CD14-positive monocyte (primary cell): ENCODE measurements at places on chromosomes 16 and 17.

DNA sequence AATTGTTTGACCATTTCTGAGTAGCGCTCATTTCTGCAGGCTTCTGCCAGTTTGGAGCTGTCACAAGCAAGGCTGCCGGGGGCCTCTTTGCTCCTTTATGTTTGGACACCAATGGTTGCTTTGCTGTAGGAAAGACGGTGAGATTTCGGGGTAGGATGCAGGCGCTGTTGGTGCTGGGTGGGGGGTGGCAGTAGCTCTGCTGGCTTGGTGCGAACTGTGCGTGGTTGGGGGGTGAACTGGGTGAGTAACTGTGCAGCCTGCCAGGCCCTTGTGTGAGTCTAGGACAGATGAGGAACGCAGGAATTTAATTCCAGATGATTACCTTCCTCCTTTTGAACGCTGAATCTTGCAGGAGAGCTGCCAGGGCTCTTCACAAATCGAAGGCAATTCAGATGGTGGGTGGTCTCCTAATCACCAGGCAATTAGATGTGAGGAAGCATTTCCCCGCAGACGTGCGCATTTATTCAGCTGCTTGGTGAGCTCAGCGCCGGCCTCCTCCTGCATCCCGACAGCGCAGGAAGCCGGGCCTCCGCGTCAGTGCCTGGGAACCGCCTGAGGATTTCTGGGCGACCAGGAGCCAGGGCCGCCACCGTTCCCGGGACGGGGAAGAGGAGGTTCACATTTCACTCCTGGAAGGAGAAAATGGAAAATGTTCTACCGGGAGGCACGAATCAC, 154.4 kb downstream of the FOXL1 start:
- no peak for DNase-seq

GRCh38 chr17:68431045-68431608, 26.2 kb downstream of the WIPI1 start:
- no peak for DNase-seq

DNA sequence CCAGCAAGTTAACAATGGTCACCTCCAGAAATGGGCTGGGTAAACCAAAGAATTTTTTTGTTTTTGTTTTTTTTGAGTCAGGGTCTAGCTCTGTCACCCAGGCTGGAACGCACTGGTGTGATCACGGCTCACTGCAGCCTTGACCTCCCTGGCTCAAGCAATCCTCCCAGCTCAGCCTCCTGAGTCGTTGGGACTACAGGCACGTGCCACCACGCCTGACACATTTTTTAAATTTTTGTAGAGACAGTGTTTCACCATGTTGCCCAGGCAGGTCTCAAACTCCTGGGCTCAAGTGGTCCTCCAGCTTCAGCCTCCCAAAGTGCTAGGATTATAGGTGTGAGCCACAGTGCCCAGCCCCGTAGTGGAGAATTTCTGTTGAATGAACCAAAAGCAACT, 1.7 kb downstream of the SPSB3 start:
- no peak for DNase-seq

- no peak for DNase-seq
Measured at GRCh38 chr17:27456681-27457359, 572 bp downstream of the KSR1 start.

GRCh38 chr17:4551796-4552525, 3.2 kb downstream of the MYBBP1A start:
- no peak for DNase-seq

- DNase-seq: no peak
Measured at GRCh38 chr17:27351759-27352158, 57.8 kb downstream of the WSB1 start.

DNA sequence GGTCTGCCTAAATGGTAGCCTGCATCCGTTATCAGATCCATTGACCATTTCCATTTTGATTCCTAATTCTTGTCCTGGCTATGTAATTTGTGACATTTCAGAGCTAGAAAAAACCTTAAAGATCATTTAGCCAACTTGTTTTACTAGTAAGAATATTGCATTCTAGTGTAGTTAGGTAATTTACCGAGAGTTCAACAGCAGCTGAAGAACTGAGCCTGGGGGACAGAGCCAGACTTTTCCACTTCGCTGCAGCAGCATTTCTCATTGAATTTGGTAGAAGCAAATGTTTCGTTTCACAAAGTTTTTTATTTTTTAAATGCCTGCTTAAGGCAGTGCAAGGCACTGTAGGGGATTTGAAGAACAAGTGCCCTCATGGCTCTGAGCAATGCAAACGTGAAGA, 59.2 kb upstream of the MARCHF10 start:
- DNase-seq: no peak

DNA sequence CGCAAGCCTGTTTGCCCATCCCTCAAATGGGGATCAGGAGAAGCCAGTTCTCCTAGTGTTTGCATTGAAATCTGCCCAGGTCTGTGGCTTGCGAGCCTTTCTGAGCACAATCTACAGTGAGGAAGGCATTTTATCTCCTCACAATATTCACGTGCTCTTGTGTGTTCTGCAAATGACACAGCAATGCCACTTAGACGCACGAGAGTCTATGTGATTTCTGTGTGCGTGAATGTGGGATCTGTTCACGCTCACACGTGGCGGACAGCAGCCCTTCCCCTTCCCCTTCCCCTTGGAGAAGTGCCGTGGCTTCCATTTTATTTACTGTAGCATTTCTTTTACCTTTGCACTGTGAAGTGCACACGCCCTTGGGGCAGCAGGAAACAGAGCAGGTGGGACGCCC, 17.7 kb upstream of the CBFA2T3 start:
- DNase-seq: no peak

DNA sequence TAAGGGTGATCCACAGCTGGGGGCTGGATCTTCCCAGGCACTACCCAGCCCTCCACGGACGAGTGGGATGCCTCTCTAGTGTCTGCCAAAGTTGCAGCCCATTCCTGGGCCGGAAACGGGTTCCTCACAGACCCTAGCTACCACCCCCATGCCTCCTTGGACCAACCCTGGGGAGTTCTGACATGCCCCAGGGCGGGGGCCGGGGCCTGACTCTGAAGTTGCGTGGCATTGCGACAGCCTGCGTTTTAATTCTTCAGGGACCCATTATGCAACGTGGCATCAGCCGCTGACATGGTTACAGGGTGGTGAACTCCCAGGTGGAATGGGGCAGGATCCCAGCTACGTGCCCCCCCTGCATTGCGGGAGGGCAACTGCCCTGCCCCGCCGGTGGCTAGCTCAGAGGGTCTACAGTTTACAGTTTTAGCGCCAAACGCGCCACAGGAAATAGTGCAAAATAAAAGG, 2.7 kb downstream of the CBX4 start:
- DNase-seq: peak; percentile 77

DNA sequence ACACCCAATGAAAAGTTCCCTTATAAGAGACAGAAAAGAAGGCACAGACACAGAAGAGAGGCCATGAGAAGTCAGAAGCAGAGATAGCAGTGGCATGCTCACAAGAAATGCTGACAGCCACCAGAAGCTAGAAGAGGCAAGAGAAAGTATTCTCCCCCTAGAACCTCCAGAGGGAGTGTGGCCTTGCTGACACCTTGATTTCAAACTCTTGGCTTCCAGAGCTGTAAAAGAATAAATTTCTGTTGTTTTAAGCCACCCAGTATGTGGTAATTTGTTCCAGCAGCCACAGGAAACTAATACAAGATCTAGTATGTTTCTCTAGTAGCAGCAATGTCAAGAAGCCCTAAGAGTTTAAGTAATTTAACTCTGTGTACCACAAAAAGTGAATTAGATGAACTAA, 87.2 kb upstream of the NOG start:
- DNase-seq: no peak

DNA sequence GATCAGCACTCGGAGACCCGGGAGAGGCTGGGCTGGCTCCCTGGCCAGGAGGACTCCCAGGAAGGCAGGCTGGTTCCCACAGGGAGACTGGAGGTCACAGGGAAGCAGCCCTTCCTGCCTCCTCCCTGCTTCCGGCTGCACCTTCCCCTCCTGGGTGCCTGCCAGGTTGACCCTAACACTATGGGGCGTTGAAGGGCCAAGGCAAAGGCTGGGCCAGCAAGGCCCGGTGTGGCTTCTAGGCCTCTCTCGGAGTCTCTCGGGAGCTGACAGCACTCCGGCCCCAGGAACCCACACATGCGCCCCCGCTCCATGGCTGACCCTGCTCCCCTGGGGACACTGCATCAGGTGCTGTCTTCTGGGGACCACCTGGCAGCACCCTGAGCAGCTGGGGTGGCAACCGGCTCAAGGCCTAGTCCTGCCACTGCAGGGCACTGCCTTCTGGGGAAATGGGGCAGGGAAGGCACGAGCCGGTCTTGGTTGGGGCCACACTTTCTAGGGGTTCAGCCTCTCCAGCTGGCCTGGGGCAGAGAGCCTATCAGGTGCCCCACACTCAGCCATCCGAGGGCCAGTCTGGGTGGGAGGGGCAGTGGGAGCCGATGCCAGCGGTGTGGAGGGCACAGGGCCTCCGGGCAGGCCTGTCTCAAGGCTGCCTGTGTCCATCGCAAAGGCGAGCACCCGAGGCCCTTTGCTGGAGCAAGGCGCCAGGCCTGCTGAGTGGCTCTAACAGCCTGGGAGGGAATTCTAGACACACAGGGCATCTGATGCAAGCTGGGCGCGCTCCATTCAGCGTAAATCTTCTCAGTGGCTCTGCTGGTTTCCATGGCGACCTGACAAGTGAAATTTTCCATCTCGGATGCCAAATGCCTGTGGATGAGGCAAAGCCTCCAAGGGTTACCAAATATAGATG, 5.6 kb upstream of the MTSS2 start:
- DNase-seq: no peak

DNA sequence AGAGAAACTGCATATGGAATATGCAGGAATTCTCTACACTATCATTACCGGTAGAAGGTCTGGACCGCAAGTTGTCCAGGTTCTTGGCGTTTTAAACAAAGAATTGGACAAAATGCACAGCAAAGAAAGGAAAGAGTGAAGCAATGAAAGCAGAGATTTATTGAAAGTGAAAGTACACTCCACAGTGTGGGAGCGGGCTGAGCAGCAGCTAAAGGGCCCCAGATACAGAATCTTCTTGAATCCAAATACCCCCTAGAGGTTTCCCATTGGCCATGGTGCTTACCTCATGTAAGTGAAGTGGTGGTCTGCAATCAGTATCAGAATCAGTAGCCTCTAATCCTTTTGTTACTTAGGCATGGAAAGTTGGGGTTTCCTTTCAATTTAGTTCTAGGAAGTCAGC, 178.5 kb upstream of the IRX3 start:
- no peak for DNase-seq

DNA sequence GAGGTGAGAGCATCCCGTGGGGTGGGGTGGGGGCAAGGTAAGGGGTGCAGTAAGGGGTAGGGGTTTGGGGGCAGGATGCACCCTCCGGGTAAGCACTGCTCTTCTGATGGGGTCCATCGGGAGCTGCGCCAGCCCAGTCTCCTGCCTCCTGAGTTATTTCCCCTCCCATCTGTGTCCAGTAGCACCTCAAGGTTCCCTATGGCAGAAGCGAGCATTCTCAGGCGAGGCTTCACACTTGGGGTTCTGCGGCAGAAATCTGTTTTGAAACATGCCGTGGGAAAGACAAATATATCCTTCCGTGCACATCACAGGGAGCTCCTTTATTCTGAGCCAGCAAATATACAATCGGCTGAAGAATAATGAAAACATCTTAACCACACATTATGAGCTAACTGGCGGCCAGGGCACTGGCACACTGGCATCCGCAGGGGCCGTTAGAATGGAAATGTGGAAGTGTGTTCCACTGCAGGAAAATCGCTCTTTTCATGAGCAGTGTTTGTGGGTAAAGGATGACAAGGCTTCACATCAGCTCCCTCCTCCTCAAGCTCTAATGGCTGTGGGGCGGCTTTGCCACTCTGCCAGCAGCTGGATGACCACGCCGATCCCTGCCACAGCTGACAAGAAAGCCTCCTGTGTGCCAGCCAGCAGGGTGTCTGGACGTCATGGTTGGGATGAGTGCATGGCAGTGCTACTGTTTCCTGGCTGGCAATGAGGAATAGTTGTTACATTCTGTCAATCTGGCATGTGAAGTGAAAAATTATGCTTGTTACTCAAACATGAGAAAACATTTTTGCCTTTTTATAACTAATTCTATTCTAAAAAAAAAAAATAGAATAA, 20.0 kb downstream of the MTHFSD start:
- DNase-seq: no peak

GRCh38 chr16:47984669-47985068, 171.1 kb downstream of the ABCC12 start:
- DNase-seq: no peak

- DNase-seq: no peak
Measured at GRCh38 chr16:86501989-86502855, 8.1 kb upstream of the FOXF1 start.

GRCh38 chr17:44919885-44920564, 4.7 kb upstream of the GFAP start:
- DNase-seq: peak; percentile 65

DNA sequence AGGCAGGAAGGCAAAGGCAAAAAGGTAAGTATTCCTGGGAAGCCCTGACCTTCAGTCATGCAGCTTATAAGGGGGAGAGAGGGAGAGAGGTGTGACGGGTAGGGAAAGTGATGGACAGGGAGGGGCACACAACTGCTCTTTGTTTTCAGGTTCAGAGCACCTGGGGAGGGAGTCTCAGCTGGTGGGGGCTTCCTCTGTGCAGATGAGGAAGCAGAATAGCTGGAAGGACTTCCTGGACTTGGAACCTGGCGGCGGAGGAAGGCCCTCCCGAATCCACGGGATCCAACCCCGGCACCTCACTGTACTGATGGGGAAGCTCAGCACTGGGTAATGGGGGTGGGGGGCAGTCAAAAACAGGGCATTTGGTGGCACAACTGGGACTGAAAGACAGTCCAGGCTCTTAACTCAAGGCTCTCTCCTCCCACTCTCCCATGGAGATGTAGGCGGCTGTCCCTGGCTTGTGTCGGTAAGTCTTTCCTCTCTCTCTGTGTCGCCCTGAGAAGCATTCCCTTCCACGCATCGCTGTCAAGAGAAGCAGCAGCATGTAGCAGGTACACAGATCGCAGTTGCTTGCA, 11.9 kb upstream of the PITPNM3 start:
- DNase-seq: no peak

DNA sequence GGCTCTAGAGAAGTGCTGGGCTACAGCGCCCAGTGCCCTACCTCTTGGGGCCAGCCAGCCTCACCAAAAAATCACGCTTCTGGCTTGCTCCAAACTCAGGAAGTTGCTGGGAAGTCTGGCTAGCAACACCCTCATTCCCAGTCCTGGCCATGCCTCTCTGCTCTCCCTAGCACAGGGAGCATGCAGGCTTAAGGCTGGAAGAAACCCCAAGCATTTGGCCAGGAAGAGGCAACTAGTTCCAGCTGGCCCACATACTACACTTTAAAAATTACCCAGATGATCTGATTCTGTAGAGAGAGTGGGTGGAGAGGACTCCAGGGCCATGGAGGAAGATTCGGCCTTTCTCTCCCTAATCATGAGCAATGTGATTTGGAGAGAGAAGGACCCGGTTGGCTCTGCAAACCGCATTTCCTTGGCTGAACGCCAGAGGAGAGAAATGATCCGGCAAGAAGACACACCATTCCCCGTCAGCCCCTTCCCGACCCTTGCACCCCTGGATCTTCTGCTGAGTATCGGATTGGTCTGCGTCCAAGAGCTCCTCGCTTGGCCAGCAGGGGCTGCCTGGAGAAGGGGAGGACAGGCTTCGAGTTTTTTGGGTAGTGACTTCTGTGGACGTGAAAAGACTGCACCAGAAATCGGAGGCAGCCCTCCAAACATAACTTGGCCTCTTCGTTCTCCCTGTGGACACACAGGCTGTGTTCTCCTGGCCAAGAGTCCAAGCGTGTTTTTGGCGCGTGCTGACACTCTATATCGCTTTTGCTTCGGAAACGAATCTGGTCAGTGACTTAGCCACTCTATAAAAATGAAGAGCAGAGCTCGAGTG, 406.3 kb downstream of the WWOX start:
- no peak for DNase-seq

- DNase-seq: peak; percentile 67
Measured at GRCh38 chr17:7045492-7046126, 1.7 kb upstream of the SLC16A11 start.
